Right renal cortex interstitium (tissue), 3 donors: ENCODE measurements at places on chromosomes 2 and 18. TPM values are rescaled to one million over a fixed set of nuclear protein-coding genes. Genes with fewer than 3 reads are reported as not detected.

Gene SPTBN1
- polyA plus RNA-seq = 230 TPM

Gene MYO1B
- 121 TPM for polyA plus RNA-seq

Gene DYNAP
- not detected for polyA plus RNA-seq

- no peak for DNase-seq
Observed at GRCh38 chr2:233085037-233085838, 25.1 kb downstream of the INPP5D start.

DNA sequence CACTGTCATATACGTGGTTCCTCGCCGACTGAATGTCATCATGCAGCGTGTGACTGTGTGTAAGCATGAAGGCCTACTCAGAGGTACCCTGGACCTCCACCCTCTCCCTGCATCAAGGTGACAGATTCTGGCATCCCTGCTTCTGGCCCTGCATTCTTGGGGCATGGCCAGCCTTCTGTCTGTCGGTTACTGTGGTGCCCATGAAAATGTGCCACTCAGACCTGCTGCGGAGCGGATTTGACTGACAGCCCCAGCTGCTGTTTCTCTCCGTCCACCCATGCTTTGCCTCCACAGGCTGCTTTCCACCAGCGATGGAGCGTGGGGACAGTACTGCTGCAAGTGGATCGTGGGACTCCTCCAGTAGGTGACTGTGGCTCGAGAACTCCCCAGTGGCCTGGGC lies 9.6 kb downstream of the TMEM177 start:
- no peak for DNase-seq

- DNase-seq = no peak
Observed at GRCh38 chr2:231810905-231811304, 24.7 kb downstream of the COPS7B start.
